ENCODE measurements at places on chromosomes 3 and 15.

DNA sequence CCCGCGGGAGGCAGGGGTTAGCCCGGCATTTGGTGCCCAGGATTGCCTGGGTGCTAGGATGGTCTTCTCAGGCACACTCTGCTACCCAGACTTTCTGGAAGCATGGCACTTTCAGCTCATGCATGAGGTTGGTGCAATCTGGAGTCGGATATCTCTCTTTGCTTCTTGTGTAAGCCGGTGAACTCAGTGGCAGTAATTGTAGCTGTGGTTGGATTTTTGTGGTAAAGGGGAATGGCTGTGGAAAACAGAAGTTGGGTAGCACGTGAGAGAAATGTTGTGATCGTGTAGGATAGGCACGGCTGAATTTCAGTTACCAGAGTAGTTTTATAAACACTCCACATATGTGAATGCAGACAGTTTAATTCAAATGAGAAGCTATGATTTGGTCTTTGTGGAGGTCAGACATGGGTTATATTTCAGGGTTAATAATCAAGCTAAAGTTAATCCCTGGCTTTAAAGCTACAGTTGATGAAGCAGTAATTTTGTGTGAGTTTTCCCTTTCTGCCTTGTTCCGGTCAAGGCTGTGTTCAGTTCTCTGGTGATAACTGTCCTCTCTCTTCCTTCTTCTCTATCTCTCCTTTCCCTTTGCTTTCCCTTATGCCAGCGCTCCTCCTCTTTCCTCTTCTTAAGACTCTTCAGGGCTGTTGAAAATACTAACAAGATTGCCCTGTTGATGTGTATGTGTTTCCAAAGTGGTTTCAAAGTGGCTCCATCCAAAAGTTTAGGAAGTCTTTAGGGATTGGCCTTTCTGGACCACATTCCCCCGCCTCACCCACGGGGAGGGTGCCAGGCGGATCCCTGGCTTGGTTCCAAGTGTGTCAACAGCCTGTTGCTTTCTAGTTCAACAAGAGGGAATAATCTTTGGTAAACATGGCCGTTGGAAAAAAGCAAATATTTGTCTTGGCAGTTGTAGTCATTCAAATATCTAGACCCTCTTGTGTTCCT lies 404.6 kb upstream of the C2CD4B start:
- DNase-seq = no peak

DNA sequence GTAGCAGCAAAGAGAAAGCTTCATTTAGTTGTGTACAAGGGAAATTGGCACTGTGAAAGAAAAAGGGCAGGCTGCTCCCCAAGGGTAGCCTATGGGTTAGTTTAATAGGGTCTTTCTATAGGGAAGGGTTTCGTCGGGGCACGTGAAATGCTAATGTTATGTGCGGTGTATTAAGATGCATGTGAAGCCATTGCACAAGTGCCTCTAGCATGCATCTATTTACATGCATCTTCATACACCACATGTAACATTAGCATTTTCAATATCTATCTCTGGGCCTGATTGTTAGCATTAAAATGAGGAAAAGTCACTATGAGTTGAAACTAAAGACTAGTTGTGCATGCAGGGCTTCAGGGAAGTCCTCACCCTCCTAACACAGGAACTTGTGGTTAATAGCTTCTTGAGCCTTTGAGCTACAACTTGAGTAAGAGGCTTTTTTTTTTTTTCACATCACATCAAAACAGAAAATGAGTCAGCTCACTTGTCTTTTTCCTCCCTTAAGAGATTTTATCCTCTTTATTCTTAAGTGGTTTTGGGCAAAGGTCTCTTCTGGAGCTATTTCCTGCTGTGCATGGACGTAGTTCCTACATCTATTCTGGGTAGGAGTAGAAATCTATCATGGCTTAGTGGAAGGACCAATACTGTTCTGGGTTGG lies 613.4 kb downstream of the ZPLD1 start:
- DNase-seq = no peak

DNA sequence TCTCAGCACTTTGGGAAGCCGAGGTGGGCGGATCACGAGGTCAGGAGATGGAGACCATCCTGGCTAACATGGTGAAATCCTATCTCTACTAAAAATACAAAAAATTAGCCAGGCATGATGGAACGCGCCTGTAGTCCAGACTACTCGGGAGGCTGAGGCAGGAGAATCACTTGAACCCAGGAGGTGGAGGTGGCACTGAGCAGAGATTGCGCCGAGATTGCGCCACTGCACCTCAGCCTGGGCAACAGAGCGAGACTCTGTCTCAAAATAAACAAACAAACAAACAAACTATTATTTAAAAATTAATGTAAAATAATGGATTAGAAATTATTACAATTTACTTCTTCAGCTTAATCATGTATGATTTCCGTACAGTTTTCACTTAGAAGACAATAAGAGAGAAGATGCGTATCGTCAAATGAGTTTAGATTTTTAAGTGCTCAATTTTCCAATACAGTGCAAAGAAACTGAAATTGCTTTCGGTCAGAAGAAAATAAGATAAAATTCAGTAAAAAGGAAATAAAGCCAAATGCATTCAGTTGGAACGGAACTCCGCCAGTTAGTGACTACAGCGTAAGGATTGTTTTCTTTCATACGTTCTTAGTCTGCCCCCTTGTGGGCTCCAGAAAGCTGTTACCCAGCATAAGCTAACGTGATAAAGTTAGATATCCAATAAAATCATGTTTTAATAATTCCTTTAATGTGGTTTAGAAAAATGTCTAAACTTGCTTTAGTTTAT lies 24.8 kb downstream of the AADAC start:
- DNase-seq = peak; percentile 54

DNA sequence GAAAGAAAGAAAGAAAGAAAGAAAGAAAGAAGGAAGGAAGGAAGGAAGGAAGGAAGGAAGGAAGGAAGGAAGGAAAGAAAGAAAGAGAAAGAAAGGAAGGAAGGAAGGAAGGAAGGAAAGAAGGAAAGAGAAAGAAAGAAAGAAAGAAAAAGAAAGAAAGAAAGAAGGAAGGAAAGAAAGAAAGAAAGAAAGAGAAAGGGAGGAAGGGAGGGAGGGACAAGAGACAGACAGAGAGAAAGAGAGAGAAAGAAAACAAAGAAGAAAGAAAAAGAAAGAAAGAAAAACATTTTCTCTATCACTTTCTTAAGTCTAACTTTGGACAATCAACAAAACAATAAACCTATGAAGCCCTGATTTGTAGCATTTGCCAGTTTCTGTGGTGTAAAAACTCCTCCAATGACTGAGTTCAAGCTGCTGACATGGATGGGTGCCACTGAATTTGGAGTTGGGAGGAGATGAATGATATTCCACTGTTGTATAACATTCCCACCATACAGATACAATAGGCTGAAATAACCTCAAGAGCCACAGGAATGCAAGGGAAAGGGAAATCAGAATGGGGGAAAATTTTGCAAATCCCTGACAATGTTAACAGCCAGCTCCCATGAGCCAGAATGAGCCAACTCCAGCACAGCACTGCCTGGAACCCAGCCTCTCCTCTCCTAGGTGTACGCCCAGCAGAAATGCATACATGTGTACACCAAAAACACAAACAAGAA lies 15.0 kb upstream of the RTP3 start:
- no peak for DNase-seq

DNA sequence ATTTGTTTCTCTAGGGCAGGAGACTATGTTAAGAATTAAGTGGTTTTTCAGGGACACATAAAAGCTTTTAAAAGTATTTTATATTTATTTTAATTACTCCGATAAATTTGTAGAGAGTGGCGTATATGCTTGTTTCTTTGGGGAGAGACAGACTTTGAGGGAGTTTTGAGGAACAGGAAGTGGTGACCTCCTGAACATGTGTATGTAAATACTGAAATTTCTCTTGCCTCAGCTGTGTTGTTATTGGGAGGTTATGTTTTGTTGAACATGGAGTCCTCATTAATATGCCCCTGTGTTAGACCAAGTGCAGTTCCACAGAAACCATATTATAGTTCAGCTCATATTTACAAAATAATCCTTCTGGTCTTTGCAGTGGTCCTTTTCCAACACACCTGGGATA lies 41.8 kb upstream of the UTS2B start:
- no peak for DNase-seq

DNA sequence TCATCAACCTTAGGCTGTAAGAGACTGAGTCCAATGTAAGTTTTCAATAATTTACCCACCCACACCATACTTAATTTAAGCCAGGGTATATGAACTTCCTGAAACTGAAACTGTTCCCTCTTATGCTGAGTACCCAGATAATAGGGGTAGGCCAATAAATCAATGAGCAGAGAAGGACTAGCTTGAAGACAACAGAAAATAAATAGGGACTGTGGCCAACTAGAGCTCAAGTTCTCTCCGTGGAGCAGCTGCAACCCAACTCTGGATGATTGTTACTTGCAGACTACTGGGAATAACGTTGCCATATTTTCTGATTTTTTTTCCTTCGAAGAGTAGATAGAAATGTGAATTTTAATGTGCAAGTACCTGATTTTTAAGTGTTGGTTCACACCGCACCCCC lies 128.0 kb downstream of the ATG7 start:
- no peak for DNase-seq

GRCh38 chr15:26109203-26109602 lies 246.1 kb upstream of the ATP10A start:
- no peak for DNase-seq

DNA sequence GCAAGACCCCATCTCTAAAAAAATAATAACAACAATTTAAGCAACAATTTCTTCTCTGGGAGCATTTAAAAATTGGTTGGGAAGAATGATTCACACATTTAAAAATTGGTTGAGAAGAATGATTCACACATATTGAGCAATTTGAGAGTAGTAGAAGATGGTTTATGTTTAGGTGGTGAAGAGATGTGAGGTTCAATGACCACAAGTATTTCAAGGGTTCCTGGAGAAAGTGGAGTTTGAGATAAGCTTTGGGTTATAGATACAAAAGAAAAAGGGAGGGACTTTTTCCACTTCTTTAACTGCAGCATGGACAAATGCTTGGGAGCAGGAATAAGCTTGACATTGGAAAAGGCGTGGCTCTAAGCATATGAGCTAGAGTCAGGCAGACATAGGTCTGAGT lies 145.7 kb upstream of the NPHP3 start:
- DNase-seq = no peak

- no peak for DNase-seq
These were observed 21.4 kb downstream of the BTLA start for GRCh38 chr3:112477891-112478290.

GRCh38 chr3:107985496-107985895 lies 105.3 kb downstream of the CD47 start:
- DNase-seq = peak; percentile 26

DNA sequence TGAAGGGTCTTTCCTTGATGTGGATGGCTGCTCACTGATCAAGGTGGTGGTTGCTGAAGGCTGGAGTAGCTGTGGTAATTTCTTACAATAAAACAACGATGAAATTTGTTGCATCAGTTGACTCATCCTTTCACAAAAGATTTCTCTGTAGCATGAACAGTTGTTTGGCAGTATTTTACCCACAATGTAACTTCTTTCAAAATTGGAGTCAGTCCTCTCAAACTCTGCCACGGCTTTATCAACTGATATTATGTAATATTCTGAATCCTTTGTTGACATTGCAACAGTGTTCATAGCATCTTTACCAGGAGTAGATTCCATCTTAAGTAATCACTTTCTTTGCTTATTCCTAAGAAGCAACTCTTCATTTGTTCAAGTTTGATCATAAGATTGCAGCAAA lies 252.6 kb downstream of the UBE2E2 start:
- DNase-seq = no peak

DNA sequence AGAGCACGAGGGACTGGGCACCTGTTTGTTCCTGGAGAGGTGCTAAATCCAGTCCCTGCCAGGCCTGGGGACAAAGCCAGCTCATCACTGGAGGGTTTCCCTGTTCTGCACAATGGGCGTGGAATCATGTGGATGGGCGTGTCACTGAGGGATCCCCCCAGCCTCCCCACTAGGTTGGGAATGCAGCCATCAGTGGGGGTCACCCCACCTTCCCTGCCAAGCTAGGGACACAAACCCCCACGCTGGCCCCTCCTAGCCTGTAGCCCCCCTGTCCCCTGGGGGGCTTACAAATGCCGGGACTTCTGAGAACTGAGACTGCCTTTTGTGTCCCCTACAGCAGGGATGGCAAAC lies 61.9 kb downstream of the NSMCE3 start:
- DNase-seq = no peak

GRCh38 chr3:134927599-134927998 lies 132.5 kb downstream of the EPHB1 start:
- no peak for DNase-seq

DNA sequence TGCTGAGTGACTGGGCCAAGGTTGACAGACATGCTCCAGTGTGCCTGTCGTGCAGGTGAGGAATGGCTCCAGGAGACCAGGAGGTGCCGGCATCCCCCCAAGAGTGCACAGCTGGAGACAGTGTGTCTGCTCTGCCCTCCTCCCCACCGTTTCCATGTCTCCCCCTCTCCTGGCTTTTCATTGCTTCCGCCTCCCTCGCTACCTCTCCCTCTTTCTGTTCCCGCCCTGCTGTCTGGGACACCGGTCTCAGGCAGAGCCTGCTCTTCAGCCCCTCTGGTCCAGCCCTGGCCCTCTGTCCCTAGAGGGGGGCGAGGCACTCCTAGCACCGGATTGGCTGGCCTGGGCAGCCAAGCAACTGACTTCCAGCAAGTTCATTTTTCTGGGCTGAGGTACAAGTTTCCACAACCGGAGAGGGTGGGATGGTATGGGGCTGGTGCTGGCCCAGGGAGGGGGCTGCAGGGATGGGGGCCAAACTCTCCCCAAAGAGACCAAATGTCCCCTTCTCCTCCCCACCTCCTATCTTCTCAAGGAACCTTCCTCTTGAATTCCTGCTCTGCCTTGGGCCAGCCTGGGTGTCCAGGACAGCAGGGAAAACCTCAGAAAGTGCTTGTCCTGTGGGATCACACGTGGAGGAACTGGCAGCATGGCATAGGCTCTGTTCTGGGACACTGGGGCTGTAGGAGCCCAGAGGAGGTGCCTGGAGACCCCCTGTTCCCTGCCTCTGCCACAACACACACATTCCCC lies 32.6 kb downstream of the PRKCD start:
- no peak for DNase-seq

- no peak for DNase-seq
These were observed 85.1 kb upstream of the OCA2 start for GRCh38 chr15:28184166-28184565.

- no peak for DNase-seq
These were observed 53.9 kb downstream of the COPS2 start for GRCh38 chr15:49101536-49101935.
